Mesangial cell (primary cell): ENCODE measurements at places on chromosomes 4 and X. TPM values are rescaled to one million over a fixed set of nuclear protein-coding genes. Genes with fewer than 3 reads are reported as not detected.

ZXDA gene
- total RNA-seq, result 1.8 and 5.7 TPM in 2 replicates

PGM2 gene
- 13.6 and 24.6 TPM in 2 replicates for total RNA-seq

MAB21L2 gene
- total RNA-seq, result 3.7 and 5.3 TPM in 2 replicates

FUNDC1 gene
- 8.3 and 8.9 TPM in 2 replicates for total RNA-seq

CTAG2 gene
- 2.8 TPM in 1 of 2 replicates, not detected in the other for total RNA-seq

ADH1A gene
- not detected in 2 replicates for total RNA-seq

SSX1 gene
- not detected in 2 replicates for total RNA-seq

GSX2 gene
- total RNA-seq, result not detected in 2 replicates

SPANXA2 gene
- not detected in 2 replicates for total RNA-seq

ERAS gene
- total RNA-seq, result not detected in 2 replicates

PTCHD1 gene
- total RNA-seq, result under 0.01 TPM in 1 of 2 replicates, not detected in the other

VBP1 gene
- 13.2 and 36.7 TPM in 2 replicates for total RNA-seq

KLHL34 gene
- total RNA-seq, result under 0.01 TPM in 1 of 2 replicates, not detected in the other

PPP1R3F gene
- total RNA-seq, result 1.5 and 9.5 TPM in 2 replicates

MAGEA11 gene
- total RNA-seq, result not detected in 2 replicates

FHIP1A gene
- 5.1 and 6.6 TPM in 2 replicates for total RNA-seq

CXCL11 gene
- not detected in 2 replicates for total RNA-seq
